ENCODE measurements at places on chromosomes 7 and 10.

GRCh38 chr7:69198250-69198649 lies 400.0 kb upstream of the AUTS2 start:
- DNase-seq: no peak

DNA sequence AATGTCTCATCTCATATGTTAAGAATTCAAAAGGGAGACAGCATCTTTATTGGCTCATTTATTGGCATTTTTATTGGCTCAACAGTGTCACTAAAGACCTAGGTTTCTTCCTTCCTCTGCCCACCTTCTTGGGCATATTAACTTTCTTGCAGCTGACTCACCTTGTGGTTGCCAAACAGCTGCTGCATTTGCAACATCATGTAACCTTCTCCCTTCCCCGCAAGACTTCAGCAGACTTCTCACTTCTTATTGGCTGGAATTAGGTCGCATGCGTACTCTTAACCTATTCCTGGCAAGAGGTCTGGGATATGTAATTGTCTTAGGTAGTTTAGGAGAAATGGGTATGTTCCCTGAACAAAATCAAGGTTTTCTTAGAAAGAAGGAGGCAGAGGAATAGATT lies 263.2 kb downstream of the POU6F2 start:
- DNase-seq: no peak

DNA sequence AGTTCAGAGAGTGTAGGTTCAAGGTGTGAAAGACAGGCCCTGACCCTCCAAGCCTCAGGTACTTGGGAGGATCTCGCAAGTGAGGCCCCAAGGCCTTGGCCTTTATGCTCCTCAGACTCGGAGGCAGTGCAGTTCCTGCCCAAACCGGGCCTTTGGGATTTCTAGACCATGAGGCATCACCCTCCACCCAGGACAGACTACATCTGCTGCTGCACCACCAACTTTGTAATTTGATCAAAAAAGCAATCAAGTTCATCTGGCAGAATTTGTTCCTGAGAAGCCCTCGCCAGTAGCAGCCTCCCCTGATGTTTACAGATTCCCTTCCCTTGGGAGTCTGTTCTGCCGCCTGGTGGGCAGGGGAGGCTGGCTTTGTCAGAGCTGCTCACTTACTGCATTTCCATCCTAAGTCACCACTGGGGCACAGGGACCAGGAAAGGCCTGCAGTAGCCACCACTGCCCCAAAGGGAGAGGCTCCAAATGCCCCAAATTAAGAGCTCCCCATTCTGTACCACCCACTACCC lies 2.1 kb downstream of the CAMK2G start:
- no peak for DNase-seq

DNA sequence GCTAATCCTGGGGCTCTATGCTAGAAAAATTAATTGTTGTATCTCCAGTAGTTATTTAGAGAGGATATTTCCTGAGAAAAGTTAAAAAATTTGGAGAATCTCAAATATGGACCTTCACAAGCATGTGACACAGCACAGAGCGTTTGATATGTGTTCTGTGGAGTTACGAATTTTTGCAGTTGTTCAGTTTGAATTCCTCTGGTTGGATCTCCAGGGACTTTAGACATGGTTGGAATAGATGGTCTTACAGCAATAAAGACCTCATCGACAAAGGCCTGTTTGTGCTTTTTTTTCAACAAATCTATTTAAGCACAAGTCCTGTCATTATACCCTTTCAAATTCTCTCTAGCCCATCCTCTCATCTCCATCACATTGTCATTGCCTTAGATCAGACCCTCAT lies 138.0 kb downstream of the TES start:
- DNase-seq: no peak

DNA sequence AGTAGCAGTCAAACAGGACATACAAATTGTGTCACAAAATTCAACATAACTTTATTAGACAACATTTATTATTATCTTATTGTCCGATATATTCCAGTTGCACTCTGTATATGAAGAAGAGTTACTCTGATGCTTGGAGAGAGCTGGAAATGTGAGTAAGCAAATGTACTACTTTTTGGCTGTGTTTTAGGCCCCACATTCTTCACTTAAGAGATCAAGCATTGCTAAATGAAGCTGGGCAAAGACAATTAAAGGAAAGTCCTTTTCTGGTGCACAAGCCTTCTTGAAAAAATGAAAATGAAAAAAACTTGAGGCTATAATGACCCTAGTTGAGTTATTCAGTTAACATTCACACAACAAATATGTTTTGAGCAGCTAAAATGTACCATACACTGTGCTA lies 26.1 kb downstream of the MYPN start:
- DNase-seq: no peak

All from nucleus accumbens (tissue), 56 donors.